CD4-positive, alpha-beta T cell treated with Interleukin-15 for 1 hour (primary cell): ENCODE measurements at places on chromosomes 3 and 15.
A peak's percentile ranks its signal among the peaks of the same experiment; 100 is the strongest.

GRCh38 chr3:157088601-157089454 lies 71.1 kb downstream of the CCNL1 start:
- peak; percentile 96 for DNase-seq

DNA sequence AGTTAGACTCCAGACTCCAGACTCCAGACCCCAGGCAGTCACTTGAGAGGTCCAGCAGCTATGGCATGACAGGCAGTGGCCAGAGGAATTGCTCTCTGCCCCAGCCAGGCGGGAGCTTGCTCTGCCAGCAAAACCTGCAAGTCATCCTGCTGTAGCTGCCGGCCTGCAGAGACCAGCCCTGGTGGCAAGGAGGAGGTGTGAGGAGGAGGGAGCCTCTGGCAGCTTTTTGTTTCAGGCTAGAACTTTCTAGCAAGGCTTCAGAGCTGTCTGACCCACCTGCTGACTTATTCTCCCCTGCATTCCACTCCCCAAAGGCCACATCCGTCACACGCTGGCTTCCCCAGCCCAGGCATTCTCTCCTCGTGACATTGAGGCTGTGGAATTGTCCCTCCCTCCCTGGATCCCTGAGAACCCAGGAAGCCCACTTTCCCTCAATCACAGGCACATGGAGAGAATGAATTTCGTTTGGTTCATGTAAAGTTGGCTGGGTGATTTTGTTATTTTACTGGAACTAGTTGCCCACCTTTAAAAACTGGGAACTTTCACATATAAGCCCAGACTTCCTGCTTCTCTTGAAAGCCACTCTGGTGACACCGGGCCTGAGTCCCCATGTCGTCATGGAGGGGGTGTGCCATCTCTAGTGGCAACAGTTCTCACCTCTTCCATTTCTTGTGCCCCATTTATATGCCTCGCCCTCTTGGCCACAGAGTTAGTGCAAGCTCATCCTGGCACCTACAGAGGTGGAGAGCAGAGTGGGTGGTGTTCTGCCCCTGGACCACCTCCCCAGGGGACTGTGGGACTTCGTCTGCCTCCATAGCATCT lies 82.7 kb downstream of the ABHD5 start:
- DNase-seq = peak; percentile 33

GRCh38 chr3:42298259-42298658 lies 32.3 kb upstream of the CCK start:
- DNase-seq = no peak

DNA sequence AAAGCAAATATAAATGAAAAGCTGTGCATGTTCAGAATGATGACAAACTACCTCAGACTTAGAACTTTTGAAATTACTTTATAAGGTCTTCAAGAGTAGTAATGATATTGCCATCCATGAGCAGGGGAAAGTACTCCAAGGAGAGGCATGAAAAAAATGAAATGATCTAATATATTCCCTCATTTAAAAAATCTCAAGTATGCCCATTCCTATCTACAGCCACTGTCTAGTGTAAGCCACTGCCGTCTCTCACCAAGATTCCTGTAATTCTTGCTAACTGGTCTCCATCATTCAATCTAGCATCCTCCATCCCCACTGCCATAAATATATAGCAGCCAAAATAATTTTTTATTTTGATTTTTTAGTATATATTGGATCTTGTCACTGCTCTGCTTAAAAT lies 258.8 kb downstream of the PLOD2 start:
- DNase-seq = no peak

DNA sequence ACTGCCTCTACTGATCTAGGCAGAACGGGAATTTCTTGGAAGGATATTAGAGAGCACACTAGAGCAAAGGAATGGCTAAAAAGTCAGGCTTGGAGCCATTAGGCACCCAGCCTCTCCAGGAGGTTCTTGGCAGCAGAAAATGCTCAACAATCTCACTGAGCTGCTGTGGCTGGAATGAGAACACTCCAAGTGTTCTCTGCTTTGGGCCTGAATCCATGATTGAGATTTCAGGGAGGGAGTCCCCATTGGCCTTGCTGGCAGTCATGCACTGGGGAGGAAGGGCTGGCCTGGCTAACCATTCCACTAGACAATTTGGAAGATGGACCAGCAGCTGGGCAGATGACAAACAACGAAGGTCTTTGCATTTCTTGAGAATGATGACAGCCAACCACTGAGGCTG lies 362.6 kb downstream of the SHQ1 start:
- no peak for DNase-seq

- no peak for DNase-seq
These were observed 96.9 kb upstream of the TBL1XR1 start for GRCh38 chr3:177294221-177294620.

DNA sequence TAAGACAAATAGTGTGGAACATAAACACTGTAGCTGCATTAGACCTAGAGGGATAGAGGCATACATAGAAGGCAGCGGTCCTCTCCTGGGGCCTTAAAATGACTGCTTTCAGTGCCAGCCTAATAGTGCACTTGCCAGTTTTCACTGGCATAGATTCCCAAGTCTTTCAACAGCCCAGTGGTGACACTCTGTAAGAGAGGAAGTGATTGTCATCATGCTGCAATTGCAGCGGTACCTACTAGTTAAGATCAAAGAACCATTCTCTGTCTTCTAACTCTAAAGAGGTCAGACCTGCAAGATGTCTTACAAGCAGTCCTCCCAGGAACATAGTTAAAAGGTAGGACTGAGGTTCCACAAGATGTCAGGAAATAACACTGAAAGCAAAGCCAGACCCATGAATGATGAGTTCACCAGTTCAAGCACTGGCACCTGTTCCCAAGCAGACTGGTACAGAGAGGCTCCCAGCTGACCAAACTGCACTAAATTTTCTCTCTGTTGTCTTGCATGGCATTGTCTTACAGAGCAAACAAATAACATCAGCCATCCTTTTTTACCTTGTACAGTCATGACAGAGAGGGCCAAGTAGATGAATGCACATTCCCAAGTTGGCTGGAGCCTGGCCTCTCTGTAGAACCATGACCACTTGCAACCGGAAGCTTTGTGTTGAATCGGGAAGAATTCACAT lies 100.5 kb upstream of the SKOR1 start:
- DNase-seq = no peak

- no peak for DNase-seq
These were observed 43.7 kb upstream of the TUBGCP5 start for GRCh38 chr15:23083115-23083514.

GRCh38 chr15:40984964-40985363 lies 31.7 kb downstream of the CHAC1 start:
- no peak for DNase-seq

DNA sequence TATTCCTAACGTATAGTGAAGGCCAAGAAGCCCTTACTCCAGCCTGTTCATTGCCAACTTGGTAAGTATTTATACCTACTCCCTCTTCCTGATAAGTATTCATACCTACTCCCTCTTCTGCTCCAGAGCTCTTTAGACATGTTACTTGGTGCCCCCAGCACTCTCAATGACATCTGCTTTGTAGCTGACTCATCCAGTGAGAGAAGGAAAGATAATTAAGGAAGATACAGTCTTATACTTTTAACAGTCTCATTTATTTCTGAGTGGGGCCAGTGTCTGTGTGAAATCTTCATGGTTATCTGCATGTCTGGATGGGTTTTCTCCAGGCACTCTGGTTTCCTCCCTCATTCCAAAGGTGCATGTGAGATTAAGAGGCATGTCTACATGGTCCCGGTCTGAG lies 698.7 kb downstream of the FHIT start:
- no peak for DNase-seq

DNA sequence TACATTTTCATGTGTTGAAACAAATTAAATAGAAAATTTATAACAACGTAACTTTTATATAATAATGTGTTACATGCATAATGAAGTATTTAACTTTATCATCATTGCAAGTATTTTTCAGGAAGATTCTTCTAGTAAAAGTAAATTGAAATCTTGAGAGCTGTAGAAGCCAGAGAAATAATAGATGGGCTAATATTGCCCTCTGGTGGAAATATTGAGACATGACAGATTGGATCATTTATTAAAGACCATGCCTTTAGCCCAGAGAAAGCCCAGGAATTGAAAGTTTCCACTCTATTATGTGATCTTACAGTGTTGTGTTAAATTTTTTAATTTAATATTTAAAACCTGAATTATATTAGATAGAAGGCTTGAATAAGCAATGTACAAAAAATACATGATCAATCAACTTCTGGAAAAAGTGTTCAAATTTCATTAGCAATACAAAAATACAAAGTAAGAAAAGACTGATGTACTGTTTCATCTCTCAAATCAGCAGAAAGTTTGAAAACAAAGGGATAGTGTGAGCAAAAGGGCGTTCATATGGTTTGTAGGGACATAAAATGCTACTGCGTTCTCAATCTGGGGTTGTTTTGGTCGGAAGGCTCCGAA lies 52.7 kb upstream of the SPTSSB start:
- no peak for DNase-seq

- DNase-seq = no peak
These were observed 57.8 kb downstream of the MEGF11 start for GRCh38 chr15:66195621-66196230.

GRCh38 chr15:97961067-97961954 lies 808 bp downstream of the ARRDC4 start:
- DNase-seq = no peak

DNA sequence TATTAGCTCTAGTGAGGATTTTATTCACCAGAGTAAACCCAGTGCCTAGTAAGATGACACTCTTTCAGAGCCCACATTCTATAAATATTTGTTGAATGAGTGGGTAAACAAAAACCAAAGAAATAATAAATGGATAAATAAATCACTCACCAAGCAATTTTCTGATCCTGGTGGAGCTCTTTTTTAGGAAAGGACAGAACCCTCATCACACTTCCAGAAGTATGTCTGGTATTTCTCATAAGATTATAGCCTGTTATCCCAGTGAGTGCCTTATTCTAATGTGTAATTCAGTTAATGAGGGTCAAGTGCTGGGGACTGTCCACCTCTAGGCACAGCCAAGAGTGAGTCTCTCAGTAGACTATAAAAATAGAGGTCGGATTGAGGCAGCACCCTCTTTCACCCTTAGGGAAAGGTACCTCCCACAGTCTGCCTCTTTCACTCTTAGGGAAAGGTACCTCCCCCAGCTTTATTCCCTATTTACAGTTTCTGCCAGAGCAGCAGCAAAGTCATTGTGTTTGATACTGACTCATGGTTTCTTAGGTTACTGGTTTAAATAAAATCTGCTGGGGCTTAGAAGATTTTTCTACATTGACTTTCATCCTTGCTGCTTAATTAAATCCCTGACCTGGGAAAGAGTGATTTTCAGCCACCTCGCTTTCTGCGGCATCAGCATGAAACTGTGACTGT lies 145.0 kb downstream of the STAC start:
- no peak for DNase-seq

DNA sequence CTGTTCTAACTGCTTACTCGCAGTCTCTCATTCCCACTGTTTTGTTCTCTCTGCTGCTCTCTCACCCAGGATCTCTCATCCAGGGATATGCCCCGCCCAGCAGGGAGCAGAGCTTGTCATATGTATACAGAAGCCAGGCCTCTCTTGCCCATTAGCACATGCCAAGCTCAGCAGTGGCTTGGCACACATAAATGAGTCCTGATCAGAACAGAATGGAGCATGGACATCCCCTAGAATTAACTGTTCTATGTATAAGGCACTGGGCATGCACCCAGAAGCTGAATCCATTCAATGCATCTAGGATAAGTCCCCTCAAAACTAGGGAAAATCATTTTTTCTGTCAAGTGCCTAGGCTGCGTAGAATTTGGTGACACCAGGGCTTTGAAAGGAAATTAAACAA lies 61.6 kb downstream of the IGSF11 start:
- DNase-seq = no peak

DNA sequence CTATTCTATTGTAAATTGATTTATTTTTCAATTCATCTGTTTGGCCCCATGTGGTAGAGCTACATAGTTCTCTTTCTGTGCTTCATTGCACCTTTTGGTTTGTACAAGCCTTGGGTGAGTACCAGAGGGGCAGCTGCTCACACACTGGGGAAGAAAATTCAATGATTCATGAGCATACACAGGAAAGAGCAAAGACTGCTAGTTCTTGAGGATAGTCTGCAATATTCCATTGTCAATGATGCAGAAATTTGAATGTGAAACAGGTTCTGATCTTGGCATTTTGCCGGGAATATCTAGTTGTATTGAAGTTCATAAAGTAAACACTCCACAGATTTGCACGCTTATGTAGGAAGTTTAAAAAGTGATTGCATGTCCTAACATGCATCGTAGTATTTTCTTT lies 304.6 kb downstream of the NAALADL2 start:
- DNase-seq = no peak

DNA sequence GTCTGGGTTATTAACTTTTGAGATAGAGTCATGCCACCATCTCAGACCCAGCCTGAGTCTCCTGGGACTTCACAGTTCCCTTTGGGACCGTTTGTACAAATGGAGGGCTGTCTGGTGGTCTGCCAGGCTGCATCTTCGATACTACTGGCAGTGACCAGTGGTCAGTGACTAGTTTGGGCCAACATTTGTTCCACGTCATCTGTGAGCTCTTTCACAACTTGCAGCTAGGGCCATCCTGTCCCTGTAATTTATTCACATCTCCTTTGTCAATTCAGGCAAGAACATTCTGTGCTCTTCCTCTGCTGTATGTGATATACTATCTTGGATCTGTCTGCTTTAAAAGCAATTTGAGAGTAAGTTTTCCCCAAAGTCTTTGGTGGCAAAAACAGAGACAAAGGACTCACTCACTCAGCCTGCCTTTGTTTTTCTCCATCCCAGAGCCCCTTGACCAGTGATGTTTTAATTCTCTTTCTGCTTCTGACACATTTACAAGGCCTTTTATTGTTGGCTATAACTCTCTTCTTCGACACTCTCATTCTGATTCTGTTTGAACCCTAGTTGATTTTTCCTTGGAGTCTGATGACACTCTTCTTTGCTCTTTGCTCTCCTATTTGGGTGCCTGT lies 353.4 kb downstream of the EPHB1 start:
- no peak for DNase-seq

DNA sequence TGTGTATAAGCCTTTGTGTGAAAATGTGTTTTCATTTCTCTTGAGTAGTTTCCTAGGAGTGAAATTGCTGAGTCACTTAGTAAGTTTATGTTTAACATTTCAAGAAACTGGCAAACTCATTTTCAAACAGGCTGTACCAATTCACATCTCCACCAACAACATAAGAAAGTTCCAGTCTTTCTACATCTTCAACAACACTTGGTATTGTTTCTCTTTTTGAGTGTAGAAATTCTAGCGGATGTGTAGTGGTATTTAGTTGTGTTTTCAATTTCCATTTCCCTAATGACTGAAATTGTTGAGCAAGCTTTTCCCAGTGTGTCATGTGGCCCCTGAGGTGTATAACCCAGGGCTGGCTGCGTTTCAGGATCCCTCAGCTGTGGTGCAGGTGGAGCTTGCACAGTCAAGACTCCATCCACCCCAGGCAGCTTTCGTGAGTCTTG lies 258.5 kb downstream of the PDCD6IP start:
- no peak for DNase-seq

DNA sequence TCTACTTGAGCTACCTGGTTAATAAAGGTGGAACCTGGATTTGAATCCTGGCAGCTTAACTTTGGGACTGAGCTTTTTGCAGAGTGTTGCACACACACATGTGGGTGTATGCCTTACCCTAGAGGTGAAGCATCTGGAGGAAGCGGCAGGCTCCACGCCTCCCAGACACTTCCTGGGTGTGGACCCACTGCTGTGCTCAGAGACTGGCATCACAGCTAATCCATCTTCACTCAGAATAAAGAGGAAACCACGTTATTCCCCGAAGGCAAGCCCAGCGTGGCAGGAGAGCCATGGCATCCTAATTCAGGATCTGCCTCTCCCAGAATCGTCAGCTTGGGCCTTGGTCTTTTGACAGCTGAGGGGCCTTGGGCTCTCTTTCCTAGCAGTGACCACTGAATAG lies 25.5 kb downstream of the CCDC13 start:
- peak; percentile 46 for DNase-seq
